ENCODE measurements at places on chromosomes 1 and 21.

- DNase-seq: no peak
These were observed 101.3 kb upstream of the LYPLAL1 start for GRCh38 chr1:219072329-219072728.

GRCh38 chr1:170698301-170699275 is 34.7 kb downstream of the PRRX1 start:
- DNase-seq: no peak

DNA sequence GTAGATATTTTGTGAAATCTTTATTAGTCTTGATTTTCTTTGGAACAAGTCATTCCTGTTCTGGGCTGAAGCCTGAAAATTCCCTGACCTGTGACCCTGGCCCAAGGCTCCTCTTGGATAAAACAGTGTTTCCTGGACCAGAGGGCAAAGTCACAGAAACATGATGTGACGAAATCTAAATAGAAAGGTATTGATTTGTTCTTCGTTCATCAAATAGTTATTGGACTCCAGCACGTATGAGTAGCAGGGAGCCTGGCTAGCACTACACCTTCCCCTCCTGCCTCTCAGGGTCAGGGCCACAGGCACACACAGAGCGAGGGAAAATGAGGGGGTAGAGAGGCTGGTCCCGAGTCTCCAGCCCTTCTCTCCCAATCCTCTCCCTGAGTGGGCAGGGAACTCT is 1.7 kb upstream of the CLDN14 start:
- DNase-seq: no peak

DNA sequence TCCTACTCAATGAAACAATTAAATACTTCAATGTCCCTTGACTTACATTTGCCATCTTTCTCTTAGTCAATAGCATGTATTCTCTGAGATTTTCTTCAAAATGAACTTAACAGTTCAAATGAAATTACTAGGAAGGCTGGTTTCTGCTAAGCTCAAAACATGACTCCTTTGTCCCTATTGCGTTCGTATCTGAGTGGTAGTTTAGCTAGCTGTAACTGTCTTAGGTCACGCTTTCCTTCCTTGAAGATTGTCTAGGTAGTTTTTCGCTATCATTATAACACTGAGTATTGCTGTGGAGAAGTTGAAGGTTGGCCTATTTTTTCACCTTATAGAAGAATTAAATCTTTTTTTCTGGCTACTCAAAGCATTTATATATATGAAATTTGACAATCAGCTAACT is 1535.2 kb downstream of the PLA2G4A start:
- DNase-seq: no peak

GRCh38 chr1:211348547-211348946 is 21.9 kb downstream of the TRAF5 start:
- DNase-seq: no peak

DNA sequence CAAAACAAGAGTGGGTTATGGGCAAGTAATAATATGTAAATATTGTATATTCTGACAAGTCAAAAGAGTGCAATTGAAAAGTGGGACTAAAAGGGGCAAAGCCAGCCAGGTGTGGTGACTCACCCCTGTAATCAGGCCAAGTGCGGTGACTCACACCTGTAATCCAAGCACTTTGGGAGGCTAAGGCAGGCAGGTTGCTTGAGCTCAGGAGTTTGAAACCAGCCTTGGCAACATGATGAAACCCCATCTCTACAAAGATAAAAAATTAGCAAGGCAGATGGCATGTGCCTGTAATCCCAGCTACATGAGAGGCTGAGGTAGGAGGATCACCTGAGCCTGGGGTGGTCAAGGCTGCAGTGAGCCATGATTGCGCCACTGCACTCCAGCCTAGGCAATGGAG is 304.0 kb downstream of the HHIPL2 start:
- DNase-seq: no peak

DNA sequence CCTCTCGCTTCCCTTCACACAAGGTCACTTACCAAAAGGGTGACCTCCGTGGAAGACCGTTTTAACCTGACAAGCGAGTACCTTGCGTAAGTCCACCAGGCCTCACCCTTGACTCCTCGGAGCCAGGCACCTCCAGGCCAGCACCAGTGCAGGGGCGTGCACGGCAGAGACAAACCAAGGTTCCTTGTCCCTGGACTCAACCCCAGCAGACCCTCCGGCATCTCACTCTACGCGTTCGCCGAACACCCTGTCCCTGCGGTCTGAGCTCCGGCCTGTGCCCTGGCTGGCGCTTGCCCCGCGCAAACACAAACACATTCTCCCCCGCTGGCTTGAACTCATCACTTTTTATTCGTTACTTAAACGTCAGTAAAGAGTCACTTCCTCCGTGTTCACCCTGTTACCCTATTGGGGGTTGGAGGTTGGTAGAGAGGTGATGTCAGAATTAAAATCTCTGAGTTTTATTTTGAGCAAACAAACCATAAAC is 4.5 kb downstream of the TBX15 start:
- no peak for DNase-seq

GRCh38 chr1:172219966-172220365 is 200.5 kb upstream of the C1orf105 start:
- no peak for DNase-seq

- DNase-seq: no peak
These were observed 17.2 kb downstream of the LSS start for GRCh38 chr21:46211376-46211775.

DNA sequence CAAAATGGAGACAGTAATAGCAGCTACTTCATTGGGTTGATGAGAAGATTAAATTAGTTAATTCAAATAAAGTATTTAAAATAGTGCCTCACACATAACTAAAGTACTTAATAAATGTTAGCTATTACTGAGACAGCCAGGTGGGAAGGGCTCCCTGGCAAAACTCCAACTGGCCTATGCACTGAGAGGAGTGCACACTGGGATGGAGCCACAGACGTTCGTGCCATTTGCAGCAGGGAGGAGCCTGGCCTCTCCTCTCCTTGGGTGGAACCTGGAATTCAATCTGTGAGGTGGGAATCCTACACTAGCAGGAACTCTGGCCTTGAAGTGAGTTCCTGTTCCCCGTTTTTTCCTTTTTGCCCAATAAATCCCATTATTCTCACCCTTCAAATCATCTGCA is 28.1 kb downstream of the SLC5A9 start:
- DNase-seq: no peak

DNA sequence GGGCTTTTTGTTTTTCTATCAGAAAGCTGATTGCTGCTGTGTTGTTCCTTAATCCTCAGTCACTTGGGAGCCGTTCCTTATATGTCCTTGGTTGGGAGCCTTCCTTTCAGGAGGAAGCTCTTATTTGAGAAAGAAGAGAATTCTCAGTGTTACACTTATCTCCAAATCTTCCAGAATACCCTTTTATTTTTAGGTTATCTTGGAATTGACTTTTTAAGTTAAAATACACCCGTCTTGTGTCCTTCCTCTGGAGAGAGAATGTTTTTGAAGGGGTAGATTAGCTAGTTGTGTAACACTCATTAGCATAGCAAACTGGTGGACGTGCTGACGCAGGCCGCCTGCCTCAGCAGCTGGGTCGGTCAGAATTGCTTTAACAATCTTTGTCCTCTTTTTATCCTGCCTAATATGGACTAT is 42.1 kb downstream of the LRRC8B start:
- DNase-seq: no peak

- no peak for DNase-seq
These were observed 14.3 kb upstream of the DDX59 start for GRCh38 chr1:200684015-200684414.

DNA sequence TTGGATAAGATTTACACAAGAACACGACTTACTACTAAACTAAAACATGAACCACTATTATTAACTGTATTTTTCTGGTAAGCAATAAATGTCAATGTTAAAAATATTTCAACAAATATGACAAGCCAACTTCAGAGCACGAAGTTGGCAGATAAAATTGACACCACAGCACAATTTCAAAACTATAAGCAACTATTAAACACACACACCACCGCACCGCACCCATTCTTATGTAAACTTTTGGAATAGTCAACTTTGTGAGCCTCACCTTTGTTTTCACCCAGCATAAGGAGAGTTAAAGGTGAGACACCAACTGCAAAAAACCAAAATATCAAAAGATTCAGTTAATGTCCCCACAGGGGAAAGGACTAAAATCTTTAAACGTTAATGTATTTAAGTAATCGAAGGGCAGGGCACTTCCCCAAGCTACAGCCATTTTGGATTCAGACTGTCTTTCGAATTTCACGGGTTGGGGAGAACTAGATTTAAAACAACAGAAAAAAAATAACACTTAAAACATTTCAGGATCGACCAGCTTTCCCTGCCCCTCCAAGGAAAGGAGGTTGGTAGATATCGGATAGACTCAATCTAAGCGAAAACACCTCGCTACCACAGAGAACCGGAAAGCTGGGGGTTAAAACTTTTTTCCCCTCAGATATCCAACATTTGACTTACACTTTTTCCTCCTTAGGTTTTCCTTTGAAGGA is 872 bp downstream of the GPBP1L1 start:
- DNase-seq: no peak

DNA sequence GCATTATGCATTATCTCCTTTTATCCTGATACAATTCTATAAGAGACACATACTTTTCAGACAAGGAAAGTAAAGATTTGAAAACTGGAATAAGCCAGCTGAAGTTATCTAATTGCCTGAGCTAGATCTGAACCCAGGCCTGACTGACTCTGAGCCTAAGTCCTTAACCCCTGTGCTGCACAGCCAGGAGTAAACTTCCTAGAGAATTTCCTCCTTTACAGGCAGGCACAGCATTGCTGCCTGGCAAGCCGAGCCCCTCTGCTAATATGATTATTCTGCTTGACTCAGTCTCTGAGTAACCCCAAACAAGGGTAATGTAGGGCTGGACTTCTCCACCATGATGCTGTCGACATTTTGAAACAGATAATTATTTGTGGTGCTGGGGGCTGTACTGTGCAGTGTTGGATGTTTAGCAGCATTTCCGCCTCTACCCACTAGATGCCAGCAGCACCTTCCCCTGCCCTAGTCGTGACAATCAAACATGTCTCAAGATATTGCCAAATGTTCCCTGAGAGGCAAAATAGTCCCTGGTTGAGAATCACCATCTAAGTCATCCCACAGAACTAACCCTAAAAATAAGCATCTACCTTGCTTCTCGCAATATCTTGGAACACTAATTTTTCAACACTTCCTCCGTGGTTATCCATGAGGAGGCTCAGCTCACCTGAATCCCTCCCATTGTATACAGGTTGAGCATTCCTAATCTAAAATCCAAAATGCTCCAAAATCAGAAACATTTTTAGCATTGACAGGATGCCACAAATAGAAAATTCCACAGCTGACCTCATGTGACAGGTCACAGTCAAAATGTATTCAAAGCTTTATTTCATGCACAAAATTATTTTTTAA is 18.5 kb downstream of the CAMK1G start:
- DNase-seq: no peak

DNA sequence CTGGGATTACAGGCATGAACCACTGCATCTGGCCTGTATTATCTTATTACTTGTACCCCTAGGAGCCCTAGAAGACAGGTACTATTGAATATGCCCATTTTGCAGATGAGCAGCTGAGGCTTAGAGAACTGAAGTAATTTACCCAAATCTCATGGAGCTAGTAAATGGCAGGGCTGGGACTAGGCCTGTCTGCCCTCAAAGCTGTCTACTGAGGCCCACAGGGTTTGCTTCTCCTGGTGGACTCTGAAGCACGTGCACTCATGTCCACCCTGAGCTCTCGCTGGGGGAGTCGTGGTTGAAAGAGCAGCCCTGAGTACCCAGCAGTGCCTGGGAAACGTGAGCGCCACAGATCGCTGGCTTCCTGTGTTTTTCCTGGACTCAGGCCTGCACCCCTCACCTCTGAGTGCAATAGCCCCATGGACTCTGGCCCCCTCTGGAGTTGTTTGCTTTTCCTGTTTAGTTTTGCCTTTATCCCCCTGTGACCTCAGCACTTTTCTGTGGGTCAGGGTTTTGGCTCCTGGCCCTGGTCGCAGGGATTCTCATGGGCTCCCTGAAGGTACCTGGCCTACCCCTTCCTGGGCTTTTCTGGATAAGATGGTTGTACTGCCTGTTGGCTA is 52.4 kb downstream of the ARHGEF10L start:
- no peak for DNase-seq

DNA sequence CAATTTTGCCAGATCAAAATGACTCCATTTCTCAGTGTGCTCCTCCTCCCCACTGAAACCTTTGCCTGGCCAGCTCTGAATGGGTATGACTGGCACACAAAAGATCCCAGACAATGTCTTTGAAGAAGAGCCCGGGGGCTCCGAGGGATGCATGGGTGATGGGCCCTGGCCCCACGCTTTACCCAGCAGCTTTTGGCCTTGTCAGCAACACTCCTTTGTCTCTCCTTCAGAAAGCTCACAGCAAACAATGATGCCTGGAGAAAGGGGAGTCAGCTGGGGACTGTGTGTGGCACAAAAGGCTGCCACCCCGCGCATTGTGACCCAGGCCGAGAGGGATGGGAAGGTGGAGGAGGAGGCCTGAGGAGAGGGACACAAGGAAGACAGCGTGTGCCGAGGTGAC is 45.9 kb downstream of the PLXNA2 start:
- DNase-seq: no peak

DNA sequence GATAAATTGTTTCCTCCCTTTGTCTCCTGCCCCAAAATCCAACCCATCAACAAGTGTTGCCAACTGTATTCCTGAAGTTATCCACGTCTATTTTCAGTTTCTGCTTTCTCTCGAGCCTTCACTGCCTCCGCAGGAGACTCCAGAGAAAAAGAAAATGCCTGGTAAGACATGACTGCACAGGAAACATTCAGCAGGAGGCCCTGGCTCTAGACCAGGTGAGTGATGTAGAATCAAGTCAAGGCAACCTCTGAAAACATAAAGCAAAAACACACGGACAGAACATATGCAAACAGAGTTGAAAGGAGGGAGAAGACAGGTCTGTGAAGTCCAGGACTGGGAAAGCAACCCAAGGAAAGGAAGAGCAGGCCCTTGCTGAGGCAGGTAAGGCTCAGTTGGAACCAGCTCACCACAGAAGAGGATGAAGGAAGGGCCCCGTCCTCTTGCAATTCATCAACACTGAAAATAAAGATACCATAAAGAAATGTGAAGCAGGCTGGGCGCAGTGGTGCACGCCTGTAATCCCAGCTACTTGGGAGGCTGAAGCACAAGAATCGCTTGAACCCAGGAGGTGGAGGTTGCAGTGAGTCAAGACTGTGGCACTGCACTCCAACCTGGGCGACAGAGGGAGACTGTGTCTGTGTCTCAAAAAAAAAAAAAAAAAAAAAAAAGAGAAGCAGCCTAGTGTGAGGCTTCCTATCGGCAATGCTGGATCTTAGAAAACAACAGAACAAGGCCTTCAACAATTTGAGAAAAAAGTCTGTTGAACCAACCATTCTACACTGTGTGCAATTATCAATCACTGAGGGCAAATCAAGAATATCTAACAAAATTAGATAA is 8.8 kb downstream of the NOL9 start:
- no peak for DNase-seq
